ENCODE measurements at places on chromosomes 3 and 15. TPM values are rescaled to one million over a fixed set of nuclear protein-coding genes. Genes with fewer than 3 reads are reported as not detected.

DAG1 gene
- total RNA-seq = 48.3 TPM

FBXO40 gene
- not detected for total RNA-seq

SAMD7 gene
- not detected for total RNA-seq

CASR gene
- total RNA-seq = not detected

GPR149 gene
- total RNA-seq = not detected

SPTBN5 gene
- total RNA-seq = 2.1 TPM

ANKUB1 gene
- not detected for total RNA-seq

IRAK2 gene
- total RNA-seq = 6.0 TPM

MFAP1 gene
- 15.1 TPM for total RNA-seq

WDR93 gene
- total RNA-seq = not detected

CCDC13 gene
- not detected for total RNA-seq

RBP2 gene
- not detected for total RNA-seq

SLC12A1 gene
- not detected for total RNA-seq

ASB14 gene
- total RNA-seq = not detected

GPR176 gene
- total RNA-seq = 0.40 TPM

OCA2 gene
- 1.6 TPM for total RNA-seq

OIP5 gene
- 6.4 TPM for total RNA-seq

GTF2A2 gene
- total RNA-seq = 61.5 TPM

P2RY14 gene
- 0.88 TPM for total RNA-seq

ACTC1 gene
- 0.92 TPM for total RNA-seq

CCR3 gene
- total RNA-seq = not detected

SI gene
- total RNA-seq = not detected

TRPM1 gene
- total RNA-seq = not detected

GPR171 gene
- 0.32 TPM for total RNA-seq

COL7A1 gene
- total RNA-seq = 86.4 TPM

FRMD5 gene
- 0.20 TPM for total RNA-seq

CCRL2 gene
- 0.24 TPM for total RNA-seq

ZNF80 gene
- total RNA-seq = not detected

IL17RC gene
- 26.6 TPM for total RNA-seq

TUSC7 gene
- total RNA-seq = not detected

DUOX1 gene
- total RNA-seq = 114 TPM

ALCAM gene
- 4.7 TPM for total RNA-seq

CHRNA3 gene
- 0.20 TPM for total RNA-seq

MORC1 gene
- total RNA-seq = not detected

CRABP1 gene
- total RNA-seq = not detected

NOX5 gene
- total RNA-seq = 0.44 TPM

CYP1A2 gene
- not detected for total RNA-seq

PTPRG gene
- total RNA-seq = 9.2 TPM

ROPN1 gene
- total RNA-seq = not detected

PP2D1 gene
- not detected for total RNA-seq

QTRT2 gene
- total RNA-seq = 19.8 TPM

AMOTL2 gene
- 33.2 TPM for total RNA-seq

SLC24A5 gene
- total RNA-seq = not detected

ROBO2 gene
- total RNA-seq = 7.1 TPM

SCN11A gene
- 0.04 TPM for total RNA-seq

MRPL46 gene
- 31.1 TPM for total RNA-seq

All from esophagus mucosa (tissue), 1 donor.